ENCODE measurements at places on chromosomes 16 and 17. TPM values are rescaled to one million over a fixed set of nuclear protein-coding genes. Genes with fewer than 3 reads are reported as not detected.

DNA sequence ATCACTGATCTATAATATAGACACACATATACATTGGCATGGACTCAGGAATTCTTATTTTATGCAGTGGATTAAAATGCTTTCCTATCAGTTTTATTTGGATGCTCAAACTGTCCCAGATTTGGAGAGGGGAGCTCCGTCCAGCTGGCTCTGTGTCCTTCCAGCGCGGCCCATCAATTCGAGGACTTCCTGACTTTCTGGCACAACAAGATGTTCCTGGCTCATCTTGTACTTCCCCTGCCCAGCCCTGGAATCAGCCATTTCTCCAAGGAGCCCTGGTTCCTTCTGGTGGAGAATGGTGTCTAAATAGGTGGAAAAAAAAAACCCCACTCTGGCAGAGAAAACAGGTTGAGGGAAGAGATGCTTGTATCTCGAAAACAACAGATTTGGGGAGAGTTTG, 94.5 kb downstream of the CRISPLD2 start:
- DNase-seq = no peak

GRCh38 chr17:82697808-82698064, 762 bp downstream of the RAB40B start:
- no peak for DNase-seq

LRRC75A gene
- polyA plus RNA-seq = 5.4 TPM

GSG1L gene
- 0.68 TPM for polyA plus RNA-seq

KRTAP2-3 gene
- not detected for polyA plus RNA-seq

CORO7 gene
- polyA plus RNA-seq = 24.9 TPM
